ENCODE measurements at places on chromosomes 7 and 10.
A peak's percentile ranks its signal among the peaks of the same experiment; 100 is the strongest.

DNA sequence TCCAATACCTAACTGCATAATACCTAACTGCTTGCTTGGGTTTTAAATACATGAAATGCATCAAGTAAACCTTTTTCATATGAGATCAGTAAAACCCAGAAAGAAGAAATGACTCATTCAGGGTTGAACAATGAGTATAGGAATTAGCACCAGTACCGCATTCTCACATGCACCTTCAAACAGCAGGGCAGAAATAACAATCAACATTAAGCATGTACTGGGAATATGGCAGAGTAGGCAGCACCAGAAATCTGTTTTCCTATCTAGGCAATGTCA is 850.3 kb upstream of the SORCS1 start:
- no peak for DNase-seq

GRCh38 chr7:124908259-124908658 is 21.4 kb downstream of the POT1 start:
- no peak for DNase-seq

- DNase-seq: peak; percentile 40
Observed at GRCh38 chr10:103598654-103599115, 105.2 kb downstream of the NEURL1 start.

- no peak for DNase-seq
Observed at GRCh38 chr10:61047788-61048560, 104.0 kb upstream of the RHOBTB1 start.

- no peak for DNase-seq
Observed at GRCh38 chr7:18770822-18771221, 275.3 kb downstream of the HDAC9 start.

GRCh38 chr10:35326466-35327235 is 9.7 kb upstream of the CCNY start:
- DNase-seq: no peak

Measured in common myeloid progenitor, CD34-positive (primary cell).